Upper lobe of right lung (tissue), 1 donor: ENCODE measurements at places on chromosomes 2 and 18. TPM values are rescaled to one million over a fixed set of nuclear protein-coding genes. Genes with fewer than 3 reads are reported as not detected.

DNA sequence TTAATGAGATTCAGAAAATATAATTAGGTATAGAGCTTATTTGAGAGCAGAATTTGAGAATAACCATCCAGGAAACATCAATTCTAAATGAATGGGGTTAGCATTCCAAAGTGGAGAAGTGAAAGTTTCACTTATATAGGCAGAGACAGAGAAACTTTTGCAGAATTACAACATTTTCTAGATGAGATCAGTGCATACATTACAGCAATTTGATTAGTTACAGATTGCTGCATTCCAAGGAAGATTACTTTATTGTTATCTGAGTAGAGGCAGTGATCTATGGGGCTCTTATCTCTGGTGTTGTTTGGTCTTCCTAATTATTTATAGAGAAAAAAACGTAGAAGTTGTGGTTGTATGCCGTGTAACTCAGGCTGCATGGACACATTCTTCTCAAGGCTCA is 373.8 kb upstream of the SYT4 start:
- DNase-seq, result no peak

DNA sequence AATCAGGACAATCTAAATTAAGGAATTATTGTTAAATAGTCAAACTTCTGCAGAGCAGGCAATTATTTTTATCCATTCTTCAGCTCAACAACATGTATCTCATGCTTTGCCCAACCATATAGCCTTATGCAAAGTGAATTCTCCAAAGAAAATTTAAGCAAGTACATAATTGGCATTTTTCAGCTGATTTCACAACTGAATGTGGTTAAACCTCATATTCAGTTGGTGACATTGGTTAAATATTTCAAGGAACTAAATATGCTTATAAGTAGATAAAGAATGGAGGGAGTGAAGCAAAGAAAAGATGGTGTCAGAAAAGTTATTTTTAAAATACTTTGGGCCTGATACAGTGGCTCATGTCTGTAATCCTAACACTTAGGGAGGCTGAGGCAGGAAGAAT is 816.2 kb downstream of the NRXN1 start:
- DNase-seq, result no peak

DNA sequence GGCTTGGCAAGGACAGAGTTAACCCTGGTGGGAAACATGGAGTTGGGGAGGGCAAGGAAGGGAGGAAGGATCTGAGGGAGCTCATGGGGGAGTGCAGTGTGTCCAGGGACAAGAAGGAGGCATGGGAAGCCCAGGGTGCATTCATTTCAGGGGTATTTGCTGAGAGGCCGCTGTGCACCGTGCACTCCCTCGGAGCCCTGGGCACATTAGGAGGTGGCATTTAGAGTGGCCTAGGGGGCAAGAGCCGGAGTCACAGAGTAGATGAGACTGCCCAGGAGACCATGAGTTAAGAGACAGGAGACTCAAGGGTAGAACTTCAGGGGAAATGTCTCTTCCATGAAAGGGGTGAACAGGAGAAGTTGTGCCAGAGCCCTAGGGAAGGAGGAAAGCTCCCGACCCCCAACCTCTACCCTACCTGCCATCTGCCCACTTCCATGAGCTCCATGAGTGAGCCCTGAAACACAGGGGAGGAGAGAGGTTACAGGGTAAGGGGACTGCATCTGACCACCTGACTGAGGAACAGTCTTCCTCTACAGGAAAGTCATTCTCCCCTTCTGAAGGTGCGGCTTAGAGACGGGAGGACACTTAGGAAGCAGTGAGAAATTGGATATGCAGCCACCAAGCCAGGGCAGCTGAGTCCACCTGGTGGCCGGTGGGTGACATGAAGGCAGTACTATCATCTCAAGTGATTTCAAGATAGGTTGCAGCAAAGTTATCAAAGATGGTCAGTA is 58.5 kb upstream of the COPS8 start:
- peak; percentile 82 for DNase-seq

DNA sequence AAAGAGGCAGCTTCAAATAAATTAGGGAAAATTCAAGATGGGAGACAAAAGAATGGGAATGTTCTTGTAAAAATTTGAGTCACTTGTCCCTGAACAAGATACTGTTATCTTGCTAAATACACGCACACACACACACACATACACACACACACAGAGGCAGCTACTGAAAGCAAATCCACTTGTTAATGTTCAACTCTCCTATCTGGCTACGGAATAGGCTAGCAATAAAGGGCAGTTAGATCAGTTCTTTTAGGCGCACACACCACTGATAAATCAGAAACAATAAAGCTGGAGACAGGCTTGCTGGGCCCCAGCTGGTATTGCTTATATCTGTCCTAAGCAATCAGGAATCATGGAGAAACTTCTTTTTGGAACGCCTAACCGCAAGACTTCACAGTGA is 461.6 kb downstream of the BCL11A start:
- DNase-seq, result no peak

GRCh38 chr2:149355716-149356422 is 25.5 kb downstream of the LYPD6 start:
- no peak for DNase-seq

- DNase-seq, result no peak
Measured at GRCh38 chr2:209648714-209649113, 122.9 kb upstream of the UNC80 start.

GRCh38 chr2:8244639-8245038 is 437.2 kb upstream of the ID2 start:
- peak; percentile 72 for DNase-seq

DNA sequence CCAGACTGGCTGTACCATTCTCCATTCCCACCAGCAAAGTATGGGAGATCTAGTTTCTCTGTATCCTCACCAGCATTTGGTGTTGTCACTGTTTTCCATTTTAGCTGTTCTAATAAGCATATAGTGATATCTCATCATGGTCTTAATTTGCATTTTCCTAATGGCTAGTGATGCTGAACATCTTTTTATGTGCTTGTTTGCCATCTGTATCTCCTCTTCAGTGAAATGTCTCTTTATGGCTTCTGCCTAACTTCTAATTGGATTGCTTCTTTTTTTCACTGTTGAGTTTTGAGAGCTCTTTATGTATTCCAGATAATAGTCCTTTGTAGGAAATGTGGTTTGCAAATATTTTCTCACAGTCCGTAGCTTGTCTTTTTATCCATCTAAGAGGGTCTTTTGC is 18.9 kb upstream of the BIN1 start:
- no peak for DNase-seq

The CPO gene
- total RNA-seq, result not detected

The QPCT gene
- total RNA-seq, result 4.9 TPM

The POTEC gene
- total RNA-seq, result not detected

The RAB17 gene
- 50.9 TPM for total RNA-seq

The PAX8 gene
- 1.6 TPM for total RNA-seq

The PPP1R1C gene
- total RNA-seq, result 5.8 TPM

The DSC3 gene
- total RNA-seq, result 1.6 TPM
